Activated naive CD4-positive, alpha-beta T cell treated with anti-CD3 and anti-CD28 coated beads, Interleukin-2, amount 50 U/mL, for 72 hours (primary cell): ENCODE measurements at places on chromosomes 1 and 21.

GRCh38 chr1:212611000-212611948, 2.7 kb downstream of the ATF3 start:
- no peak for DNase-seq

DNA sequence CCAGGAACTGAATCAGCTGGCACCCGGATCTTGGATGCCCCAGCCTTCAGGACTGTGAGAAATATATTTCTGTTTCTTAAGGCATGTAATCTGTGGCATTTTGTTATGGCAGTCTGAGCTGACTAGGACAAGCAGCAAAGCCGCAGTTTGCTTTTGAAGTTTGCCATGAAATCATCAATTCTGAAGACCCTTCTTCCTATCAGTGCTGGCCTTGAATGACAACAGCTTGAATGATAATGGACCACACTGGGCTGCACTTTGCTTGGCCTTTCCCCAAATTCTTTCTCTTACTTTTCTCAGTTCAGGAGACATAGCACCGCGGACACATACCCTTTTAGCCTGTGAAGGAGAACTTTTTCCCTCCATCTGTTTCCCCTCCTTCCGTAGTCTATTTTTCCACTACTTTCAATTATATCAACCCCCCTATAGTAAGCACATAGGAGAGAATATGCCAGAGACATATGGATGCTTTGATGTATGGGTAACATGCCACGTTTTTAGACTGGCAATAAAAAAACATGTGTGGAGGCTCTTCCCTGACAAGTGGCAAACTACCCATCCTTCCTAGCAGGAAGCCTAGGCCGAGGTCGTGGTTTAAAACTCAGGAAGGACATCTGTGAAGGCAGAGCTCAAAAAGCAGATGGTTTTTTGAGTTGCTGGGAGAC, 42.9 kb downstream of the HLX start:
- DNase-seq = no peak

DNA sequence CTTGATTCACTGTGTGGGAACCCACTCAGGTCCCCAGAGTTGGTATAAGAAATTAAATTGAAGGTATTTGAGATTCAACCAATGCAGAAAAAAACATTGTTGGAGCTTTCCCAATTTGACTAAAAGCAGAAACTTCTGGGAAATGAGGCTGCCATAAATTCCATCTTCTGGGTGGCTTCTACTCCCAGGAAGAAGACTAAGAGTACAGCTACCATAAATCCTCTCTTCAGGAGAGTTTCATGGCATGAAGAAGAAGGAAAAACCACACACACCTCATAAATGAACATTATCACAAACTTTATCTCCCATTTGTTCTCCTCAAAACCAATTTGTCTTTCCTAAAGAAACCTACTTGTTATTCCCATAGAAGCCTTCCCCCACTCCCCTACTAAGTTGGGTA, 283.9 kb downstream of the DPYD start:
- no peak for DNase-seq

DNA sequence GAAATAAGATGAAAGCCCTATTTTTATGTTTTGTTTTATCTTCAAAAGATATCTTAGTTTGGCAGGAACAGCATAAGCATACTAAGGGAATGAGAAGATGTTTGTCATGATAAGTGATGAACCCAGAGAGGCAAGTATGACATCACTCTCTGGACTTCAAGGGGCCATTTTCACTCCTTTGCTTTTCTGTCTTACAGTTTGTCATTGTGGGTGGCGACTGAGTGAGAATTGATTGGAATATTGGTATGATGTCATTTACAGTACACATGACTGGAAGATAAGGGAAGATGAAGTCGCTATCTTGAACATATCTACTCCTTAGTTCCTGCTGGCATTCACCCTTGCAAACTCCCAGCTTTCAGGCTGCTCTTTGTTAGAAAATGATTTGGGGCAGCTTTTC, 258.1 kb upstream of the RAB4A start:
- no peak for DNase-seq
